ENCODE measurements at places on chromosomes 5 and 9. TPM values are rescaled to one million over a fixed set of nuclear protein-coding genes. Genes with fewer than 3 reads are reported as not detected.

The FBP1 gene
- 2.7 TPM for total RNA-seq

DNA sequence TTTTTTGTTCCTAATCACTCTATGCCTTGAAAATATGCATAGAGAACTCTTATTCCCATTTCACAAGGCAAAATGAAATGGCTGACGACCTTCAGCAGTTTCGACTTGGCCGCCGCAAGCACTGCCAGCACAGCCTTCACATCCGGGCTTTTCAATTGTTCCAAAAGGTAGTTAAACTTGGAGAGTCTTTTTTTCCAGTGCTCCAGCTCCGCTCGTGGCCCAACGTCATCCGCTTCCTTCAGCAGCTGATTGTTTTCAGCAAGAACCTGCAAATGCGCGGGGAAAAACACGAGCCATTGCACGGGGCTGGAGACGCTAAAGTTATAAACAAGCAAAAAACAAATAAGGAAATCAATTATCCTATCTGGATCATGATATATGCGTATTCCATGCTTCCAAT, 25.4 kb downstream of the DNAH5 start:
- DNase-seq: no peak

GRCh38 chr5:116292321-116292720, 207.5 kb downstream of the COMMD10 start:
- DNase-seq: no peak

GRCh38 chr5:67301285-67301903, 104.8 kb upstream of the CD180 start:
- DNase-seq: no peak

The PCDHB8 gene
- not detected for total RNA-seq

- DNase-seq: no peak
These were observed 257.8 kb downstream of the COX7C start for GRCh38 chr5:86875539-86875938.

The PDE8B gene
- total RNA-seq: not detected

GRCh38 chr5:135030956-135031812, 2.8 kb downstream of the PITX1 start:
- no peak for DNase-seq

The SPOUT1 gene
- 25.2 TPM for total RNA-seq

- no peak for DNase-seq
These were observed 105.6 kb downstream of the KCTD16 start for GRCh38 chr5:144276034-144276822.

DNA sequence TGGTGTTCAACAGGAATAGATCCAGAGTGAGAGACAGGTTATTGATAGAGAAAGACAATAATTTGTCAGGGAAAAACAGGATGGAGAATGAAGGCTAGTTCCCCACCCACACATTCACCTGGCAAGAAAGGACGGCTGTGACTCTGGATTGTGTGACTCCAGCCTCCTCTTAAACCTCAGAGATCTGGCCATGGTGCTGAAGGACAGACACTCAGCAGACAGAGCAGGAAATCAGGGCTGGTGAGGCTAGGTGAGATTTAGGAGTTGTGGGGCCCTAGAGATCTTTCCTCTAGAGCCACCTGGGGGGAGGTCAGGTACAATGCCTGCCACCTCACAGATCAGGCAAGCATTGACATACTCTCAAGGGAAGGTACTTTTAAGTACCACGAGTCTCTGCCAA, 15.2 kb downstream of the OR1B1 start:
- DNase-seq: no peak

The SPATA31C1 gene
- not detected for total RNA-seq

The ANKRD18B gene
- not detected for total RNA-seq

GRCh38 chr5:59565551-59565950, 328.0 kb downstream of the PDE4D start:
- DNase-seq: no peak

- DNase-seq: no peak
These were observed 732 bp upstream of the SMIM15 start for GRCh38 chr5:61162832-61163567.

The SLC34A3 gene
- total RNA-seq: not detected

GRCh38 chr9:136678624-136679023, 8.6 kb downstream of the AGPAT2 start:
- no peak for DNase-seq

DNA sequence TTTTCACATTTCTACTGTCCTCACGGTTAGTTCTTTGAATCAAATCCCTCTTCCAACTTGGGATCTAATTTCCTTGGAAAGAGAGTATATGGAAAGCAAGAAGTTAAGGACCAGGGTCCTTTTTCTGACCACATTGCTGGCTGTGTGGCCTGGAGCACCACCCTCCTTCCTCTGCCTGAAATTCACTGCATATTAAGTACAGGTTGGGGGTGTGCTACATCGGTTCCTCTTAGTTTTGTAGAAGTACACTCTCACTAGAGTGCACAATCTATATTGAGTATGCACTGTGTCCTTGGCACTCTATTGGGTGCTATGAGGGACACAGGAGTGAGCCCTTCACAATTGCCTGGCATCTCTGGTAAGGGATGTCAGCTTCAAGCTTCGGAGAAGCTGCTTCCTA, 53.8 kb upstream of the KLF9 start:
- no peak for DNase-seq

GRCh38 chr9:115254287-115255180, 136.6 kb upstream of the TNC start:
- no peak for DNase-seq

The GABBR2 gene
- total RNA-seq: not detected

DNA sequence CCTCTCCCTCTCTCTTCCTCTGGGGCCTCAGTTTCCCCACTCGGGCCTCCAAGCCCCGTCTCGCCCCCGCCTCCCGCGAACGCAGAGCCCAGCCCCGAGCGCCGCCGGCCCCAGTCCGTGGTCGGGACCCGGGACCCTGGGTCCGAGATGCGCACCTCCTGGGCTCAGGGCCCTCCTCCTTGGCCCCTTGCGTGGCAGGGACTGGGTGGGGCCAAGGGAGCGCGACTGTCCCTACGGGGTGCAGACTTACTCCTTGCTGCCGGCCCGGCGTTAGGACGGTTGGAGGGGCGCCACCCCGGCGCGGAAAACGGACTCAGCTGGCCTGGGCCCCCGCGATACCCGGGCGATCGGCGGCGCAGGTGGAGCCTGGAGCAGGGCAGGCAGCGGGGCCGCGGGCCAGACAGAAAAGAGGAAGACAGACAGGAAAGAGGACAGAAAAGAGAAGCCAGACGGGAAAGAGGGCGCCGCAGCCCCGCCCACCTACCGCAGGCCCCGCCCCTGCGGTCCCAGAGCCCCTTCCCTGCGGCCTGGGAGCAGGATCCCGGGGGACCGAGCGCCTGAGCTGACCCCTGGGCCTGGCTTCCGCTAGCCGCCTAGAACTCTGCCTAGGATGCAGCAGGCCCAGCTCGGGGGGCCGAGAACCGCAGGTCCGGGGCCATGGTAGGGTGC, at the start of gene GBGT1:
Gene GBGT1, minus strand, starts transcription at position 411 of the 669 bp plus-strand sequence. CDS start 1,502 bp downstream, outside the sequence.
- DNase-seq: peak; percentile 41

DNA sequence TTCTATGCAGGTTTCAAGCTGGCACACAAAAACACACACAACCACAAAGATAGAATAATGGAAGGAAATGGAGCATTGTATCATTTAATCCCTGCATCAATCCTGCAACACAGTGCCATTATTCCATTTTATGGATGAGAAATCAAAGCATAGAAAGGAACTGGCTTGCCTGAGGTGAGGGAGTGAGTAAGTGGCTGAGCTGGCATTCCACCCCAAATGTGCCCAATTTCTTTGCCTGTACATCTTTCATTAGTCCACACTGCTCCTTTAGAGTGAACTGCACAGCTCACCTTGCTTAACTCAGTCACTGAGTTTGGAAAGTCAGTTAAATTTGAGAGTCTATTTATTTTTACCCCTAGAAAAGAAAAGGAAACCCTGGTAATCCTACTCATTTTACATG, 28.9 kb downstream of the ZNF366 start:
- DNase-seq: no peak

DNA sequence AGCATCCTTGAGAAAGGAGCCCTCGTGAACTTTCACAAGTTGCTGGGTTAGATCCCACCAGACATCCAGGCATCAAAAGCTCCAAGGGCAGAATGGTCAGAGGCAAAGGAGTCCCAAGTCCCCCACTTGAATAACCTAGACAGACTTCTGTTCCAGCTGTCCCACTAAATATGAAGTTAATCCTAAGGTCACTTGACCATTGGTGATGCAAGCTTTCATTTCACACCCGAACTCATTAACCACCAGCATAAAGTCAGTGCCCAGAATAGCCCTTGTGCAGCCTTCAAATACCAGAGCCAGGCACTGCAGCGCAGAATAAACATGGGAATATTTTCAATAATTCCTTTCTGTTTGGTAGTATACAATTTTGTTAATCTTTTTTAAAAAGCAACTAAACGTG, 28.9 kb downstream of the OXCT1 start:
- no peak for DNase-seq

- DNase-seq: no peak
These were observed 340.3 kb downstream of the KCTD16 start for GRCh38 chr5:144510845-144511579.

DNA sequence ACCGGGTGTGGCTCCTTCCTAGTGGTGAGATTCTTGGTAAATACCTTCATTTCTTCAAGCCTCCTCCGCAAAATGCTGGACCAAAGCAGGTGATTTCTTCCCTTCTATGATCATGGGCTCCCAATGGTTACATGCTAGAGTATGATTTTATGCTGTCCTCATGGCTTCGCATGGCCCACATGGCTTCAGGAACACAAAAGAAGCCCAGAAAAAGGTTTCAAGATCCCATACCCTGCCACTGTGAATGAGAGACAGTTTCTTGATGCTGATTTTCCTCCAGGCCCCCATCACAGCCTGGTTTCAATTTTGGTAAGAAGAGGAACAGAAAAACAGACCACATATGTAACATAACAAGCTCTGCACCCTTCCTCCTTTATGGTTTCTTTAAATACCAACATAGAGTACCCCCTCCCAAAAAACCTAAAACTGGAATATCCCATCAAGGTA, 2.4 kb upstream of the RXFP3 start:
- no peak for DNase-seq

The PPP1R26 gene
- total RNA-seq: 0.35 TPM

GRCh38 chr9:27665136-27665535, 91.9 kb upstream of the C9orf72 start:
- DNase-seq: no peak

GRCh38 chr5:33241802-33242201, 199.0 kb upstream of the TARS1 start:
- no peak for DNase-seq

GRCh38 chr5:179432547-179432946, 87.3 kb upstream of the ADAMTS2 start:
- DNase-seq: no peak

The TXNDC8 gene
- total RNA-seq: not detected

DNA sequence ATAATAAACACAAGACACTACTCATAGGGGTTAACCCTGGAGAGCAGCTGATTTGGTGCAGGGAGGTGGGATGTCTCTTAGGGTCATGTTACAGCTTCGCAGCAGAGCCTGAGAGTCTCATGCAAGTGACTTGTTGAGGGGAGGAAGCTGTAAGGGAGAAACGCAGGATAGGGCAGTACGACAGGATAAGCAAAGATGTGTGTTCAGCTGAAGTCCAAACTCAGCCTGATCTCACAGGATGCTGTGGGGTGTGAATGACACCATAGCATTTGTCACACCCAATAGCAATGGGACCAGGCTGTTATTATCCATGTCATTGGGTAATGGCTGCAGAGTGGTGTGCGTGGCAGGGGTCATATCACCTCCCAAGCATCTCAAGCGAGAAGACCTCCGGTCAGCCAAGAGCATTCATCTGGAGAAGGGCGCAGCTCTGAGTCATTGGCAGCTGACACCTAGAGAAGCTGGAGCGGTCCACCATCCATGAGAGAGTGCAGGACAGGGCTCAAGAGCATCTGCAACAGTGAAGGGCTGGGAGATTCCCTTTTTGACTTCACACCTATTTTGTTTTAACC, 49.2 kb upstream of the RPL26L1 start:
- DNase-seq: no peak

- no peak for DNase-seq
These were observed 93.9 kb downstream of the RFX3 start for GRCh38 chr9:3431890-3432289.

The PRXL2C gene
- 19.4 TPM for total RNA-seq

DNA sequence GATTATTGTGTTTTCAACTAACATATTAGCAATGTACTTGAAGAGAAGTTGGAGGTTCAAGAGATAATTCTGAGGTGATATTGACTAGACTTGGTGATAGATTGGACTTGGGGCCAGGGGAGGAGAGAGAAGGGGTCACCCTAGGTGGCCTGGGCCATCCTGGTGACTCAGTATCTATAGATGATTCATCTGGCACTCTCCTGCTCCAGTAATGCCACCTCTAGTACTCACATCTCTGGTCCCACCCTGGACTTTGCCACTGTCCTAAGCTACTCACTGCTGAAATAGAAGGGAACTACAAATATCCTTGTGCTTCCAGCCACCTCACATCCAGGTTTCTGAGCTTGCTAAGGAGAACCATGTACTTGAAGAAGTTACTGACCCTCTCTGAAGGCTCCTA, 249.9 kb downstream of the ARRDC3 start:
- DNase-seq: no peak

GRCh38 chr5:56817263-56818014, 2.1 kb downstream of the MAP3K1 start:
- no peak for DNase-seq

GRCh38 chr5:59321642-59322041, 571.9 kb downstream of the PDE4D start:
- DNase-seq: no peak

GRCh38 chr5:54548565-54548964, 31.0 kb downstream of the SNX18 start:
- DNase-seq: no peak

- DNase-seq: no peak
These were observed 226.5 kb downstream of the TLE1 start for GRCh38 chr9:81462801-81463200.

The C5orf58 gene
- total RNA-seq: not detected

The PTGER4 gene
- total RNA-seq: 371 TPM

- no peak for DNase-seq
These were observed 100.8 kb upstream of the TLE4 start for GRCh38 chr9:79470954-79471353.

- no peak for DNase-seq
These were observed 25.6 kb downstream of the STK10 start for GRCh38 chr5:172162323-172162986.

The MCCC2 gene
- total RNA-seq: 18.2 TPM

The RANBP3L gene
- not detected for total RNA-seq

- no peak for DNase-seq
These were observed 177.2 kb downstream of the ERCC6L2 start for GRCh38 chr9:96052686-96053085.

The GRXCR2 gene
- not detected for total RNA-seq
